BJ (cell line): ENCODE measurements at places on chromosomes 2 and 18.

DNA sequence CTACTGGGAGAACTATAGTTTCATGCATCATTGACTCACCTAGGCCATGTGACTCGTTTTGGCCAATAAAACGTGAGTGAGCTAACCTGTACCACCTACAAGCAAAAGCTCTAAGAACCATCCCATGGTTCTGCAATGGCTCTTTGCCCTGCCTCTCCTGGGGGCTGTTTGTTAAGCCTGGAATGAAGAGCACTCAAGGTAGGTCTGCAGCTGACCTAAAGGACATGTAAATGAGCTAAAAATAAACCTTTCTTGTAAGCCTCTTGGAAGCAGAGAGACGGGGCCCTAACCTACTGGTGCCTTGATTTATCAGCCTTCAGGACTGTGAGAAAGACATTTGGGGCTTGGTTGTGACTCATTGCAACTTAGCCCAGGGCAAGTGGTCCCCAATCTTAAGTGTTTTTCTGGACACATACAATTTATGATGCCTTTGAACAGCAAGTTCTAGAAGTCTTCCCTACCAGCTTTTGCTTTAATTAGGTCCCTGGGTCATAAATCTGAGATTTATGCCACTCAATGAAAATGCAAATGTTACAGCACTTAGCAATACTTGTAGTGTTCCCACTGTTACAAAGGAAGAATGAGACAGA lies 107.4 kb downstream of the OSBPL6 start:
- DNase-seq: no peak

GRCh38 chr2:224069172-224069571 lies 30.1 kb upstream of the SERPINE2 start:
- DNase-seq: no peak

DNA sequence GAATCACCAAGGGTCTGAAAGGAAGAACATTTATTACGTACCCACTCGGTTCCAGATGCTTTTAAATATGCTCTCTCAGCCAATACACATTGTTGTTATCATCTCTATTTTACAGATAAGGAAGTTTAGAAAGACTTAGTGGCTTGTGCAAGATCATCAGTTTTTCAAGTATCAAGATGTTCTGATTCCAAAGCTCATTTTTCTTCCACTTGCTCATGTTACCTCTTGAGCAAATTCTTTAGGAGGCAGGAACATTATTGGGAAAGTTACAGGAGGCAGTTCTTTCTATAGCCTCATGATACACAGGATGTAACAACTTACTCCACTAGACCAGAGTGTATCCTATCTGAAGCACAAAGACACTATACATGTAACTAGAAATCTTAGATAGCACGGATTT lies 65.0 kb upstream of the MMADHC start:
- no peak for DNase-seq

DNA sequence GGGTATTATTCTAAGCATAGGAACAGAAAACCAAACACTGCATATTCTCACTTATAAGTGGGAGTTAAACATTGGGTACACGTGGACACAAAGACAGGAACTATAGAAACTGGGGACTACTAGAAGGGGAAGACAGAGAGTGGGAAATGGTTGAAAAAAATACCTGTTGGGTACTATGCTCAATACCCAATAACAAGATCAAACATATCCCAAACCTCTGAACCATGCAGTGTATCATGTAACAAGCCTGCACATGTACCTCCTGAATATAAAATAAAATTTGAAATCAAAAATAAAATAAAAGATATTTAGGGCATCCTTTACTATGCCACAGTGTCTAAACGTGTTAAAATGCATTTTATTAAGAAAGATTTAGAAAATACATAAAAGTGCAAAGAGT lies 221.0 kb upstream of the TFPI start:
- DNase-seq: no peak

GRCh38 chr18:35099911-35100310 lies 58.7 kb downstream of the MAPRE2 start:
- no peak for DNase-seq

- no peak for DNase-seq
Measured at GRCh38 chr2:133247631-133248030, 320.6 kb downstream of the NCKAP5 start.

- DNase-seq: no peak
Measured at GRCh38 chr2:239466061-239466754, 65.4 kb upstream of the HDAC4 start.

- DNase-seq: no peak
Measured at GRCh38 chr2:55045780-55046179, 4.5 kb downstream of the RTN4 start.
